ENCODE measurements at places on chromosomes 2 and 18.
A peak's percentile ranks its signal among the peaks of the same experiment; 100 is the strongest.

- peak; percentile 86 for DNase-seq
- H3K36me3 ChIP-seq, result peaks cover 39% of the 10 kb centered on the region
- H3K27me3 ChIP-seq, result no peaks in the 10 kb centered on the region
- H3K27ac ChIP-seq, result peak overlapping the region; percentile 68
- peak overlapping the region; percentile 51 for H3K4me3 ChIP-seq
Measured at GRCh38 chr2:200477667-200478131, 32.2 kb downstream of the KCTD18 start.

DNA sequence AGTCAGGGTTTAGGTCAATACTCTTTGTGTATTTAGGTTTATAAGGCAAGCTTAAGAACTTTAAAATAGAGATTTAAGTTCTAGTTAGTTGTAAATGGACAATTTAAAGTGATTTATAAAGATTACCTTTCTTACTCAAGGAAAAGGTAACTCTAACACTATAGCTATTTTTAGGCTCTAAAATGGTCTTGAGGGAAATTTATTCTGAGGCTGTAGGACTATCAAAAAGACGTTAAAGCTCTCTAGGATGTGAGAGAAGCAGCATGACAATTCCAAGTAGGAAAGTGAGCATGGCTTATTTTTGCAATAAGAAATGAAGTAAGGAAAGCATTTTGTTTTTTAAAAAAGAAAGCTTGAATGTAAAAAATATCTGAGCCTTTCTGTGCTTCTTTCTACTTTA is 78.1 kb downstream of the ZDBF2 start:
- no peak for DNase-seq
- no peaks in the 10 kb centered on the region for H3K27me3 ChIP-seq
- no peak overlapping the region for H3K27ac ChIP-seq
- no peak overlapping the region for H3K4me3 ChIP-seq
- no peaks in the 10 kb centered on the region for H3K36me3 ChIP-seq

- no peak for DNase-seq
- no peak overlapping the region for H3K27ac ChIP-seq
- H3K4me1 ChIP-seq, result no peaks in the 10 kb centered on the region
- H3K36me3 ChIP-seq, result no peaks in the 10 kb centered on the region
- no peak overlapping the region for H3K4me3 ChIP-seq
Measured at GRCh38 chr2:117801826-117802225, 12.7 kb upstream of the DDX18 start.

DNA sequence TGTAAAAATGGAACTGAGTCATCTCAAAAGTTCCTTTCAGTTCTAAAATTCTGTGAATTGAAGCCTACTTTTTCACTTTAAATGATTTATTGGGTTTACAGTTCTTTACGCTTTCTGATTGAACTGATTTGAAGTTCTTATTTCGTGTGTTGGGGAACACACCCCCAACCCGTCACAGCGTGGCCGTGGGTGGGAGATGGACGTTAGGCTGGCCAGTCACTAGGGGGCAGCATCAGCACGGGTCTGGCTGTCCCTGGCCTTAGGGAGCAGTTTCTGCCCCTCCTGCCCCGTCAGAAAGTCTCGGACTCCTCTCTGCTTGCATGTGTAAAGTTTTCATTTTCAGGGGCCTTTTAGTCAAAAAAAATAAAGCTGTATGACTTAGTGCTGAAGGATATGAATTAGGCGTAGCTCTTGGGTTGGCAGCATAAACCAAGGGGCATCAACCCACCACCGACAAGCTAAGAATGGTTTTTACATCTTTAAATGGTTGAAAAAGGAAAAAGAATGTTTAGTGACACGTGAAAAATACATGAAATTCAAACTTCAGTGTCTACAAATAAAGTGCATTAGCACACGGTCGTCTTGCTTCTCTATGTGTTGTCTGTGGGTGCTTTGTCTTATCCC is 63.4 kb downstream of the ZCCHC2 start:
- no peak overlapping the region for H3K4me3 ChIP-seq
- peak; percentile 86 for DNase-seq
- H3K36me3 ChIP-seq, result no peaks in the 10 kb centered on the region
- H3K27me3 ChIP-seq, result no peaks in the 10 kb centered on the region
- H3K27ac ChIP-seq, result no peak overlapping the region

DNA sequence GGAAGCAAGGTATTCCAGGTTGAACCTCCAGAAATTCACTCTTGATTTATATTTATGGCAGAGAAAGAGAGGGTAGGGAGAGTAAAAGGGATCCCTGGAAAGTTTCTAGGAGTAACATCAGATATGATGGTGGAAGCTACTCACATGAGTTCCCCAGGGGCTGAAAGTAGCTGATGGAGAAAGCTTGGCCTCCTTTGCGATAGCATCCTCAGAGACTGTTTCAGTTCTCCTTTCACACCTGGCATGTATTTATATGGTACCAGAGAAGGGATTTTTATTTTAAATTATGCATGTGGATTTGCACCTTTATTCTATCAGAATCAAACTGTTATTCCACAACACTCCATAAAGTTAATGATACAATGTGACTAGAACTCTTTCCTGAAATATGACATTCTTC is 126.3 kb upstream of the OSR1 start:
- no peak overlapping the region for H3K27ac ChIP-seq
- no peak overlapping the region for H3K4me3 ChIP-seq
- no peaks in the 10 kb centered on the region for H3K4me1 ChIP-seq

GRCh38 chr2:113240915-113241911 is 37.5 kb downstream of the PAX8 start:
- DNase-seq, result peak; percentile 77
- H3K36me3 ChIP-seq, result no peaks in the 10 kb centered on the region
- peaks cover 20% of the 10 kb centered on the region for H3K4me1 ChIP-seq
- H3K27ac ChIP-seq, result peak overlapping the region; percentile 71
- H3K27me3 ChIP-seq, result no peaks in the 10 kb centered on the region

GRCh38 chr2:105553538-105554196 is 154.8 kb upstream of the FHL2 start:
- H3K36me3 ChIP-seq, result no peaks in the 10 kb centered on the region
- no peak overlapping the region for H3K4me3 ChIP-seq
- no peak overlapping the region for H3K27ac ChIP-seq
- no peak for DNase-seq
- H3K4me1 ChIP-seq, result no peaks in the 10 kb centered on the region

DNA sequence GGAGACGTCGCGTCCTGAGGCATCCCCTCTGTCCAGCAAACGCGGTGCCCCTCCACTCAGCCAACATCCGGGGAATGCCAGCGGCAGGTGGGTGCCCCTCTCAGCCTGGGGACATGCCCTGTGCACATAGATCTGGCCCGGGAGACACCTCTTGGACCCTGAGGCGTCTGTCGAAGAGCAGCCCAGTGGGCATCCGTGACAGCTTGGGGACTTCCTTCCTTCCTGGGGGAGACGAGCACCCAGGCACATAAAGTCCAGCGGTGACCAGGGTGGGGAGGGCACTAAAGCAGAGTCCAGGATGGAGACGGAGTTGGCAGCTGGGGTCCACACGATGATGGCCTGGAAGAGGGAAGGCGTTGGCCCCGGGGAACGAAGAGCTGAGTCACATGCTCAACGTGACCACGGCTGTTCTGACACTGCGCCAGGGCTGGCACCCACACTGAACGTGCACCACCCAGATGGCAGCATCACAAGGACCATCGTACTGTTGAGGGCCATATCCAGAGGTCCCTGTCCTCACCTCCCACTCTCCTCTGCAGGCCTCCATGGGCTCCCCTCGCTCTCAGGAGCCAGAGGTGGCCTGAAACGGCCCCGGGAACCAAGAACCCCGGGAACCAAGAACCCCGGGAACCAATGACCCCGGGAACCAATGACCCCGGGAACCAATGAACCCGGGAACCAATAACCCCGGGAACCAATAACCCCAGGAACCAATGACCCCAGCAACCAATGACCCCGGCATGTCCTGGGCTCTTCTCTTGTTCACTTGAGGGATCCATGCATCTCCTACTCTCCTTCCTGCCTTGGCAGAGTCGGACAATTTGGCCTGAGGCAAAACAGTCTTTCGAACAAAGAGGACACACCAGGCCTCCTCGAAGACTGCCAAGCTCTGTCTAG is 22.6 kb downstream of the HDAC4 start:
- DNase-seq, result no peak
- H3K4me1 ChIP-seq, result peaks cover 5% of the 10 kb centered on the region
- no peak overlapping the region for H3K27ac ChIP-seq
- no peak overlapping the region for H3K4me3 ChIP-seq
- no peaks in the 10 kb centered on the region for H3K27me3 ChIP-seq

- no peaks in the 10 kb centered on the region for H3K36me3 ChIP-seq
- H3K27me3 ChIP-seq, result peaks cover 64% of the 10 kb centered on the region
- no peak for DNase-seq
- no peaks in the 10 kb centered on the region for H3K4me1 ChIP-seq
- peak overlapping the region; percentile 64 for H3K4me3 ChIP-seq
- H3K27ac ChIP-seq, result no peak overlapping the region
Measured at GRCh38 chr2:205685314-205686055, 3.2 kb downstream of the NRP2 start.

DNA sequence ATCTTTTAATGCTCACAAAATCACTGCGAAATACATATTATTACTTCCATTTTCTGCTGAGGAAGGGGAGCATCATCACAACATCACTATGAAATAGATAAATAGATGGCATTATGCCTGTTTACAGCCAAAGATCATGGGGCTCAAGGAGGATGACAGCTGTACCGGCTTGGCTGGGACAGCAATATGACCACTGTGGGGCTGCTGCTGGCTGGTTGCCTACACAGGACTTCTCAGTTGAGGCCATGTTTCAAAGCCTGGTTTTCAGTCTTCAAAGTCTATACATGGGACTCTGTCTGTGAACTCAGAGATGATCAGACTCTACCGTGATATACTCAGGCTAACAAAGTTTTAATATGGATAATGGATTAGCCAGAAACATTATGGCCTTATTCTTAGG is 58.7 kb downstream of the SPATS2L start:
- no peak overlapping the region for H3K4me3 ChIP-seq
- H3K36me3 ChIP-seq, result no peaks in the 10 kb centered on the region
- H3K4me1 ChIP-seq, result no peaks in the 10 kb centered on the region
- DNase-seq, result no peak
- no peak overlapping the region for H3K27ac ChIP-seq

All from psoas muscle (tissue), 8 donors.